Hair follicle dermal papilla cell (primary cell): ENCODE measurements at places on chromosomes 2 and 18. TPM values are rescaled to one million over a fixed set of nuclear protein-coding genes. Genes with fewer than 3 reads are reported as not detected.

The OSBPL6 gene
- 5.5 and 7.6 TPM in 2 replicates for total RNA-seq

The FAM98A gene
- 72.0 and 188 TPM in 2 replicates for total RNA-seq

The SERPINB5 gene
- 0.65 and 1.1 TPM in 2 replicates for total RNA-seq

The FOXD4L1 gene
- 0.12 and 0.32 TPM in 2 replicates for total RNA-seq

The FAM237A gene
- not detected in 2 replicates for total RNA-seq

The LCT gene
- under 0.01 TPM in 1 of 2 replicates, not detected in the other for total RNA-seq

The CCDC178 gene
- 0.16 TPM in 1 of 2 replicates, not detected in the other for total RNA-seq

The STARD6 gene
- total RNA-seq: not detected in 2 replicates

The PPIG gene
- 22.7 and 24.5 TPM in 2 replicates for total RNA-seq

The SMIM21 gene
- total RNA-seq: not detected in 2 replicates

The TTC39C gene
- total RNA-seq: 82.7 and 124 TPM in 2 replicates

The SP110 gene
- total RNA-seq: 15.9 and 19.1 TPM in 2 replicates

The SLC8A1 gene
- 36.2 and 44.0 TPM in 2 replicates for total RNA-seq
